ENCODE measurements at places on chromosomes 13 and 19.

DNA sequence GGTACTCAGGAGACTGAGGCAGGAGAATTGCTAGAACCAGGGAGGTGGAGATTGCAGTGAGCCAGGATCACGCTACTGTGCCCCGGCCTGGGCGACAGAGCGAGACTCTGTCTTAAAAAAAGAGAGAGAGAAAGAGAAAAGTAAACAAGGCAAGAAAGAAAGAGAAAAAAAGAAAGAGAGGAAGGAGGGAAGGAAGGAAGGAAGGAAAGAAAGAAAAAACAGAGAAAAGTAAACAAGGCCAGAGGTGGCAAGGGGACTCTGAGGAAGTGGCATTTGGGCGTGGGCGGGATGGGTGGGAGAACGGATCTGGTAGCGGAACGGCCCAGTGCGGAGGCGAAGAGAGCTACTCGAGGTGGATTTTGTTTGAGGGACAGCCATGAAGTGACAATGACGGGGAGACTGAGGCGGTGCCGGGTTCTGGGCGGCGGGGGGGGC, 7.5 kb upstream of the ARRDC2 start:
- no peak for DNase-seq

DNA sequence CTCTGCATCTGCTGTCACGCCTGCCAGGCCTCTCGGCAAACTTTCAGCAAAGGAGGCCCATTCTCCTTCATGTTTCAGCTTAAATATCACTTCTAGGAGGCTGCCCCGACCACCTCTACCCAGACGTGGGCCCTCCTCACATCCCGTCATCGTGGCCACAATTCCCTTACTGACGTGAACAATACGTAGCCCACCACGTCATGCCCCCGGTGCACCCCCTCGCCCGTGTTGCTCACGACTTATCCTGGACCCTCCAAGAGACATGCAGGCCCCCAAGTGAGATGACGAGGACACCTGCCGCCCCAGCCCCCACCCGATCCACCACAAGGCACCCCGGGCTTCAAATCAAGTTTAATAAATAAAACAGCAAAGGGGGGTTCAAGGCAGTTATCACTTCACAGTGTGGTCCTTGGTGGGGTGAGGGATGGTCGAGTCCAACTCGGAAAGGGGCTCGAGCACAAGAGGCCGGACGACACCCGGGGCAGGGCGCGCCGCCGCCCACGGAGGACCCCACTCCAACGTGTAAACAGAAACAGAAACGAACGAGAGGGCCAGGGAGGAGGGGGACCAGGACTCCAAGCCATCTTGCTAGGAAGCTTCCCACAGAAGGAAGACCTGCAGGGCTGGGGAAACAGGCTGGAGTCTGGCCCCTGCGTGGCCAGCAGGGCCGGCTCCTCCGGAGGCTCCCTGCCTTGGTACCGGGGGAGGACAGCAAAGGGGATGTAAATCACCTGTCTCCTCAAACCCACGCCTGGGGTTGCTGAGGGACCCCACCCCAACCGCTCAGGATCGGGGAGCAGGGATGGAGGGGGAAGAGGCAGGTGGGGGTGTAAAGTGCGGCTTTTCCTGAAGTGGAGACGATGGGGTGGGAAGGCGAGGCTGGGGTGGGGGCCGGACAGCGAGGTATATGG, 14.3 kb upstream of the PLPP2 start:
- no peak for DNase-seq

DNA sequence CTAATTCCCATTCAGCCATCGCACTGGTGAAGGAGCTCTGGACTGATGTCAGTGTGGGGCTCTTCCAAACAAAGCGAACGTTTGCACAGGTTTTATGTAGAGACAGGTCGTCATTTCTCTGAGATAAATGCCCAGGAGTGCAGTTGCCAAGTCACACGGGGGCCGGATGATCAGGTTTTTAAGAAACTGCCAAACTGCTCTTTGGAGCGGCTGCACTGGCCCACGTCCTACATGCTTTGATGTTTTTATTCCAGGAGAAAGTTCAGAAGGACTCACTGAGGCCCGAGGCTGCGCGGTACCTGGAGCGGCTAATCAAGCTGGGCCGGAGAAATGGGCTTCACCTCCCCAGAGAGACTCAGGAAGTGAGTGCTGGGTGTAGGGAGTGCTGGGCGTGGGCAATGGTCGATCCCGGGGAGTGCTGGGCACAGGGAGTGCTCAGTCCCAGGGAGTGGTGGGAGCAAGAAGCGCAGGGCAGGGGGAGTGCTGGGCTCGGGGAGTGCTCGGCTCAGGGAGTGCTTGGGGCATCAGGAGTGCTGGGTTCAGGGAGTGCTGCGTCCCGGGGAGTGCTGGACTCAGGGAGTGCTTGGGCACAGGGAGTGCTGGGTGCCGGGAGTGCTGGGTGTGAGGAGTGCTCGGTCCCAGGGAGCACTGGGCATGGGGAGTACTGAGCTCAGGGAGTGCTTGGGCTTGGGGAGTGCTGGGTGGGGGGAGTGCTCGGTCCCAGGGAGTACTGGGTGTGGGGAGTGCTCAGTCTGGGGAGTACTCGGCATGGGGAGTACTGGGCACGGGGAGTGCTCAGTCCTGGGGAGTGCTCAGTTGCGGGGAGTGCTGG, 10.7 kb downstream of the THOP1 start:
- no peak for DNase-seq

- peak; percentile 70 for DNase-seq
Measured at GRCh38 chr13:26985285-26985878, 186.2 kb downstream of the USP12 start.

- DNase-seq, result no peak
Measured at GRCh38 chr13:24709186-24709913, 29.1 kb downstream of the ATP12A start.

DNA sequence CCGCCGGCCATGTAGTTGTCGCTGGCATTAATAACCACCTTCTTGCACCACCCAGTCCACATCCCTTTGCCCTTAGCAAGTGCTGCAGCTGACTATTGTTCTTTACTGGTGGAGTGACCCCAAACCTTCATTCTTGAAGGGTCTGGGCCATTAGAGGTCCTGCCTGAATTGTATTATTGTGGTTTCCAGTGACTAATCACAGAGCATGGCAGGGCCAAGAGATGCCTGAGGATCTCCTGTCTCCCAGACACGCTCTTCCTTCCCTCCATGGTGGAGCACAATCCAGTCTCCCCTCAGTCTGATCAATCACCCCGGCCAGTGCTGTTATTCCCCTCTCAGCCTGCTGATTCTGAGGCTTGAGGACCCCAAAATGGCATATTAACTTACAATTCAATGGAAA, 39.0 kb downstream of the C1QTNF9 start:
- DNase-seq, result no peak

DNA sequence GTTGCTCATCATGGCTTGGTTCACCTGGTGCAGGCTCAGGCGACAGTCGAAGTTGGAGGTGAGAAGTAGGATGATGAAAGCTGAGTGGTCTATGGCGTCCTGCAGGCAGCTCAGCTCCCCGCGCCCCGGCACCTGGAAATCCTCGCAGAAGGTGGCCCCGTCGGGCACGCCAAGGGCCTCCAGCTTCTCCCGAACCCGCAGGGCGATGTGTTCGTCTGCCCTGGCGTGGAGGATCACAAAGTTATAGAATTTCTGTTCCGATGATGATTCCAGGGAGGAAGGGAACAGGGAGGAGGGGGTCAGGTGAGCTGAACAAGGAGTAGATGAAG, 14.6 kb downstream of the TICAM1 start:
- no peak for DNase-seq
